T-helper 2 cell (primary cell): ENCODE measurements at places on chromosomes 4 and X.

DNA sequence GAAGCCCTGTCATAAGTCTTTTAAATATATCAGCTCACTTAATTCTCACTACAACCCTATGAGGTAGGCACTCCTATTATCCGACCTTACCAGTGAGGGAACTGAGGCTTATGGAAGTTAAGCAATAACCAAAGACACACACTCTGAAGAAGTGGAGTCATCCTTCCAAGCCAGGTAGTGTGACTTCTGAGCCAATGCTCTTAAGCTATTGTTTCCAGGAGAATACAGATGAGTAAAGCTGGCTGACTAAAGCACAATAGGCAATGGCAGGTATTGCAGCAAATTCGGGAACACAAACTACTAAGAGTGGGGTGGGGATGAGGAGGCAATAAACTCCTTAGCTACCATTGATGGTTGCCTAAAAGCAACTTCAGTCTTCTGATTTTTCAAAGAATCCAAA is 81.8 kb upstream of the KIT start:
- DNase-seq, result no peak

DNA sequence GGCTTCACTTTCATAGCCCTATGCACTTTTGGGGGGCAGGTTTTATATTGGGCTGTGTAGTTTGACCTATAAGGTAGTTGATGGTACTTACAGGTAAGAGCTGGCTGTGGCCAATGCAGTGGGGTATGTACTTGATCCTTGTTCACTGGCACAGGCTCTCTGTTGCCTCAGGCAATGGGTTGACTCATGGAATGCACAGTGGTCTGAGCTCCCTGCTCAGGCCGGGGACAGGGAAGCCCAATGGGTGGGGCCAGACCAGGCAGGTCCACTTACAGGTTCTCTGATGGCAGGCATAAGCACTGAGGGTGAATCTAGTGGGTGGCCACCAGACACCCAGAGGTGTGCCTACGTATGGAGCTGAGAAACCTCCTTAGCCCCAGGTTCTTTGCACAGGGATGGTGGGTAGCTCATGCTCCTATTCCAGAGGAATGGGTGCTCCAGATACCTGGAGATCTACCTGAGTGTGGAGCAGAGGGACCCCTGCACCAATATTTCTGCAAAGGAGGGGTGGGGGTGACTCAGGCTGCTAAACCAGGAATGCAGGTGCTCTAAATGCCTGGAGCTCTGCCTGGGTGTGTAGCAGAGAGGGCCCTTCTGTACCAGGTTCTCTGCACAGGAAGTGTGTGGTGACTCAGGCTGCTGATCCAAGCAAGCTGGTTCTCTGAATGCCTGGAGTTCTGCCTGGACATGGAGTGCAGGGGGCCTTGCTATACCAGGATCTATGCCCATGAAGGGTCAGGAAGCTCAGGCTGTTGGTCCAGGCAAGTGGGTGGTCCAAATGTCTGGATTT is 52.3 kb downstream of the IL1RAPL2 start:
- no peak for DNase-seq

GRCh38 chr4:25567253-25567652 is 88.4 kb upstream of the SLC34A2 start:
- DNase-seq, result no peak

DNA sequence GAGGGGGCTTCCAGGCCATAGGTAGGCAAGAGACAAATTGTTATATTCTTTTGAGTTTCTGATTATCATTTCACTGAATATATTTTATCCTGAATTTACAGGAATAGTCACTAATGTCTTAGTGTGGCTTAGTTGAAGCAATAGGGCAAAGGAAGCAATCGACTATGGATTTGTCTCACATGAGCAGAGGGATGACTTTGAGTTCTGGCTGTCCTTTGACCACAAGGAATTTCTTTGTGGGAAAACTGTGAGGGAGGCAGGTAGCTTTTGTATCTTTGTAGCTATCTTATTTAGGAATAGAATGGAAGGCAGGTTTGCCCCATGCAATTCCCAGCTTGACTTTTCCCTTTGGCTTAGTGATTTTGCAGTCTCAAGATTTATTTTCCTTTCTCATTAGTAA is 207.3 kb upstream of the ANXA10 start:
- no peak for DNase-seq

GRCh38 chrX:85504381-85504780 is 124.9 kb upstream of the POF1B start:
- no peak for DNase-seq

DNA sequence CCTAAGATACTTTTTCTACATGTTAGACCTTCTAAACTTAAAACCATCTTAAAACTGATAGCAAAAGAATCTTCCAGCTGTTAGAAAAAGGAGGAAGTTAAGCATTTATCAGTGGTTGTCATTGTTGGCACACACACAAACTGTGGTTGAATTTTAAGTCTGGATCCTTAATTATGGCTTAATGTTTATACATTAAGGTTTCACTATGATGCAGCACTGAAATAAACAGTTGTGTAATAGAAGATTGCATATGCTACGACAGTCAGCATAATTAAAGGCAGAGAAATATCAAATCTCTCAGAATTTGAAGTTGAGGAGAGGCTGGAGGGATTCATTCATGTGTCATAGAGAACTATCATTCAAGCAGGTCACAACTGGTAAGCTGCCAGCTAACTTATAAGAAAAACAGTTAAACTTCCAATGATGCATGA is 32.3 kb downstream of the ADGRA3 start:
- peak; percentile 46 for DNase-seq

DNA sequence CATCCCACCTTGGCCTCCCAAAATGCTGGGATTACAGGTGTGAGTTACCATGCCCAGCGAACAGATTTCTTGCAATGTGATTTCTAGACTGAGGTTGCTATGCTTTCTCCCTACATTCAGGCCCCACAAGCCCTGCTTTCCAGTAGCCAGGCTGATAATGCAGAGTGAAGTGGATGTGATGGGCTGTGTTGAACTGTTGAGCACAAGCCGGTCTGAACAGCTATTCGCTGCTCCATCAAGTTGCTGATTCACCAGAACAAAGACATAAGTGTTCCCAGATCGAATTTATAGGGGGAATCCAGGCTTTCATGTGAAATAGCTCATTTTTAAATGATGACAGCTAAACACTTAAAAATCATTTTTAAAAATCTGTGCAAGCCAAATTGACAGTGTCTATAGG is 8.0 kb downstream of the NIPAL1 start:
- no peak for DNase-seq

DNA sequence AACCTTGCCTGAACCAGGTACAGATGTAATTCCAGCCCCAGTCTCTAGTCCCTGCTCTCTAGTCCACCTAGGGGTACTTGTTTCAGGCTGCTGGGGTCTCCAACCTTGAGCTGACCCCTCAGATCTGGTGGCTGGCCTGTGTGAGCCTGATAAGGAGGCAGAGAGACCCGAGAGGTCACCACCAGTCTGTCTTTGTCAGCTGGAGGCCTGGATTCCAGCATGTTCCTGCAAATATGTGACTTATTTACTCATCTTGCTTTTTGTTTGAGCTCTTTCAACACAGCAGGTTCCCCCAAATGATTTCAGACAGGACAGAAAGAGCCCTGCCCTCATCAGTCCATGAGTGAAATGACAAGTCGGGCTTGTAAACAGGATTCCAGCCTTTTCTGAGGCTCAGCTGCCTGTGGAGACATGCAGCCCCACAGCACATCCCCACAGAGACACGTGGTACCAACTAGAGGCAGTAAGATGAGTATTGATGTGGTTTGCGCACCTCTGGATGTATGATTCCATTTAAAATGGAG is 37.5 kb upstream of the STK26 start:
- DNase-seq, result no peak

DNA sequence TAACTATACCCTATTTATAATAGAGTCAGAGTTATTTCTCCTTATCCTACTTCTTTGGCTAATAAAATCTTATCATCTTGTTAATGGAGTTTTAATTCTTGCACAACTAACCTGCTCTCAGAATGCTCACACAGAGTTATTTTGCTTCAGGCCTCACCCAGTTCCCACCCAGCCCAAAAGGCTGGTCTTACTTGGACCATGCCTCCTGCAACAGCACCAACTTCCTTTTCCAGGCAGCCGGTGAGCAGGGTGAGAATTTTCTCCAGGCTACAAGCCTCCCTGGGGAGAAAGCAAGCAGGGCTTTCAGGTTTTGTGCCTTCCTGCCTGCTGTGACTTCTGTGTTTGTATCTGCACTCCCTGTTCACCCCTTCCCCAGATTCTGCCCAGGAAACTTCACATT is 29.1 kb upstream of the BANK1 start:
- DNase-seq, result no peak

GRCh38 chr4:182818926-182819730 is 98.1 kb downstream of the DCTD start:
- DNase-seq, result no peak

- DNase-seq, result no peak
Measured at GRCh38 chr4:124931050-124931449, 218.5 kb upstream of the ANKRD50 start.

DNA sequence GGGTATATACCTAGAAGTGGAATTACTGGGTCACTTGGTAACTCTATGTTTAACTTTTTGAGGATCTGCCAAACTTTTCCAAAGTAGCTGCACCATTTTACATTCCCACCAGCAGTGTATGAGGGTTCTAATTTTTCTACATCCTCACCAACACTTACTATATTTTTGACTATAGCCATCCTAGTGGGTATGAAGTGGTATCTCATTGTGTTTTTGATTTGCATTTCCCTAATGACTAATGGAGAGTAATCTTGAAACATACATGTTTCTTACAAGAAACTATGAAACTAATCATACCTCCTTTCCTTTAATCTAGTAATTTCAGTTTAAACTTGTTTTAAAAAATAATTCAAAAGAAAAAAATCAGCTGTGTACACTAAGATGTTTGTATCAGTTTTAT is 17.9 kb downstream of the BCLAF3 start:
- no peak for DNase-seq

DNA sequence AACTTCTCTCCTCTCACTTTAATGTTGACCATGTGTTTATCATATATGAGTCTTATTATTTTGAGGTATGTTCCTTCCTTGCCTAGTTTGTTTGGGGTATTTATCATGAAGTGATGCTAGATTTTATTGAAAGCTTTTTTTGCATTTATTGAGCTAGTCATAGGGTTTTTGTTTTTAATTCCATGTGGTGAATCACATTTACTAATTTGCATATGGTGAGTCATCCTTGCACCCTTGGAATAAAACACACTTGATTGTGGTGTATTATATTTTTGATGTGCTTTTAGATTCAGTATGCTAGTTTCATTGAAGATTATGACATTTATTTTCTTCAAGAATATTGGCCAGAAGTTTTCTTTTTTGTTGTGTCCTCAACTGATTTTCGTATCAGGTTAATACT is 464.6 kb downstream of the PCDH18 start:
- DNase-seq, result no peak

DNA sequence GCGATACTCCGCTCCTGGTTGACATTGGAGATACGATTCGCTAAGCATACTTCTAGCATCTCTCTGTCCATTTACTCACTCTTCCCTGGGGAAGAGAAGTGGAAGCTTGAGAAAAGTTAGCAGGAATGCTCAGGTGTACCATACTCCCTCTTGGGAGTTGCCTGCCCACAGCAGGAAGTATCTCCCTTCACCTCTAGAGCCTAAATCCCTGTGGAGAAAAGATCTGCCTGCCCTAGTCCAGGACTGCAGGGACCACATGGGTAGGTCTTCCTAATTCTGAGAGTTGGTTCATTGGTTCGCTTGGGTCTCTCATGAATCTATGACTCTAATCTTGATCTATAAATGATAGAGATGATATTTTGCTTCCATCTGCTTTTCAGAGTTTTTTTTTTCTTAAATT is 26.3 kb upstream of the MAPK10 start:
- DNase-seq, result no peak

- no peak for DNase-seq
Measured at GRCh38 chr4:16142598-16143310, 58.9 kb upstream of the PROM1 start.

DNA sequence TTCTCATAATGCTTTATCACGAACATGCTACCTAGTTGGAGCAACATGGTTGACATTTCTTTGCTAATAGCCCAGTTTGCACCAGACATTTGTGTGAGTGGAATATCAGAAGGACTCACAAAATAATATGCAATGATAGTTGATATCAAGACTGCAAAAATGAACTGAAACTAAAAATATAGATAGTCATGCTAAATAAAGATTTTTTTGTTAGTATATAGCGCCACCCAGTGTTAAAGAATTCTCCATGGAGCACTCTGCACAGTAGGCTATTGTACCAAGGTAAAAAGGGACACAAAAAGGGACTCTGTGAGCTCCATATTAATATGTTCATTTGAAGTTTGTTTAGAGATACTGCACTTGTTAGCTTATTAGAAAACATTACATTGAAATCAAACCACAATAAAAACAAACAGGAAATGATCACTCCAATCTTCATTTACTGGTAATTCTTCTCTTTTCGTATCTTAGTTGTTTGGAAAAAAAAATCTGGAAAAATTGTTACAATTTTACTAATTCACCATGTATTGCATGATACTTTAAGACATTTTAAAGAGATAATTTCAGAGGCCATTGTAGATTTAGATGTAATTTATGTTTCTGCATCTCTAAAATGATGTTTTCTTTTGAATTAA is 1509.6 kb downstream of the ADGRL3 start:
- no peak for DNase-seq

DNA sequence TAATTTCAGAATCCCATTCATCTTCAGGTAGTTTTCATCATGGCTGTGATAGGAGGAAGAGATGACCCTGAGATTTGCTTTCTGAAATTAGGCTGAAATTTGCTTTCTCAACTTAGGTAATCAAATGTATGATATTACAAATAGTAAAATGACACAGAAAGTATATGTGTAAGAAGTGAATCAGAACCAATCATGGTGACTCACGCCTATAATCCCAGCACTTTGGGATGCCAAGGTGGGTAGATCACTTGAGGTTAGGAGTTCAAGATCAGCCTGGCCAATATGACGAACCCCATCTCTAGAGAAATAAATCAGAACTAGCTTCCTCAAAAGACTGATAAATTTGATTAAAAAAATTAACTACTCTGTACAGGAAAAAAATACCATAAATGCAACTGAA is 555.4 kb downstream of the STPG2 start:
- no peak for DNase-seq

GRCh38 chr4:7103607-7104365 is 35.9 kb upstream of the GRPEL1 start:
- no peak for DNase-seq

- no peak for DNase-seq
Measured at GRCh38 chr4:48065587-48066052, 49.0 kb downstream of the NIPAL1 start.

DNA sequence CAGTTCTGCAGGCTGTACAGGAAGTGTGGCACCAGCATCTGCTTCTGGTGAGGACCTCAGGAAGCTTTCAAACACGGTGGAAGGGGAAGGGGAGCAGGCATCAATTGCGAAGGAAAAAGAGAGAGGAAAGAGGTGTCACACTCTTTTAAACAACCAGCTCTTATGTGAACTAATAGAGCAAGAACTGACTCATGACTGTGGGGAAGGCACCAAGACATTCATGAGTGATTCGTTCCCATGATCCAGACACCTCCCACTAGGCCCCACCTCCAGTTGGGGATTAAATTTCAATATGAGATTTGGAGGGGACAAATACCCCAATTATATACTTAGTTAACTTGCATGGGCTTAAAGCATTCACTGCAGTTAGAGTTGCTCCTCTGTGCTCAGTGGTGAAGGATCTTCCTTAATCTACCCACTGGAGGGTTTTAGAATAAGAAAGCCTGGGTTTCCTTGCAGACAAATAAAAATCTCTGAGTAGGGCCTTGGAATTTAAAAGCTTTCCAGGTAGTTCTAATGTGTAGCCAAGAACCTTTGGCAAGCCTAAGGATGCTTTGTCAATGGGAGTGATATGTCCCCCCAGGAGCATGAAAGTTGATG is 60.0 kb downstream of the SYNPO2 start:
- DNase-seq, result no peak
